ENCODE measurements at places on chromosomes 7 and 10.

- DNase-seq = no peak
Observed at GRCh38 chr7:100649826-100650565, 6.3 kb downstream of the ACTL6B start.

DNA sequence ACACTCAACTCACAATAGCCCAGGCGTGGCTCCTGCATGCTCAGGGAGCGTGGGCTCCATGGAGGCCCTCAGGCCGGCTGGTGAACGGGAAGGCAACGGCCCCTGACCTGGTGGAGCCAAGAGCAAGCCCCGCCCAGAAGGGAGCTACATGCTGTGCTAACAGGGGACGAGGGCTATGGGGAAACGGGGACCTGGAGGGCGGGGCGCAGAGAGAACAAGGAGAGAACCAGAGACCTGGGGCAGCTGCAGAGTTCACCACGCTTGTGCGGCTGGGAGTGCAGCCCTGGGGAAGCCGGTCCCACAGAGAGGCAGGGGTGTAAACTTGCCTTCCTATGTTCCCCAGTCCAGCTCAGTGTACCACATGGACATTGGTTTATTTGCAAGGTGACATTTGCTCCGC, 69.2 kb upstream of the PPP2R2D start:
- DNase-seq = no peak

GRCh38 chr7:103710247-103710646, 264.2 kb upstream of the SLC26A5 start:
- no peak for DNase-seq

GRCh38 chr10:116721547-116722392, 20.6 kb downstream of the HSPA12A start:
- no peak for DNase-seq

- peak; percentile 23 for DNase-seq
Observed at GRCh38 chr7:2477447-2478398, 1.5 kb upstream of the GRIFIN start.

DNA sequence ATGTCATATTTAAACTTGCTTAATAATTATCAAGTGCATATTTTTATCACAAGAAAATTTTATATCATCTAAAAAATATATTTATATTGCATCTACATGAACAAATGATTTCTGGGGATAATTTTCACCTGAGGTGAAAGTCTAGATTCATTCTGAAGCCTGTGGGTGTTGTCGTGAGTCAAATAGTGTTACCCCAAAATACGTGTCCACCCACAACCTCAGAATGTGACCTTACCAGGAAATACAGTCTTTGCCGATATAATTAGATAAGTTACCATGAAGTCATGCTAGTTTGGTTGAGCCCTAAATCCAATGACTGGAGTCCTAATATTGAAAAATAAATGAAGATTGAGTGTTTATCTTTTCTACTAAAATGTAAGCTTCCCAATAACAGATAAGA, 203.0 kb upstream of the MDFIC start:
- DNase-seq = no peak

DNA sequence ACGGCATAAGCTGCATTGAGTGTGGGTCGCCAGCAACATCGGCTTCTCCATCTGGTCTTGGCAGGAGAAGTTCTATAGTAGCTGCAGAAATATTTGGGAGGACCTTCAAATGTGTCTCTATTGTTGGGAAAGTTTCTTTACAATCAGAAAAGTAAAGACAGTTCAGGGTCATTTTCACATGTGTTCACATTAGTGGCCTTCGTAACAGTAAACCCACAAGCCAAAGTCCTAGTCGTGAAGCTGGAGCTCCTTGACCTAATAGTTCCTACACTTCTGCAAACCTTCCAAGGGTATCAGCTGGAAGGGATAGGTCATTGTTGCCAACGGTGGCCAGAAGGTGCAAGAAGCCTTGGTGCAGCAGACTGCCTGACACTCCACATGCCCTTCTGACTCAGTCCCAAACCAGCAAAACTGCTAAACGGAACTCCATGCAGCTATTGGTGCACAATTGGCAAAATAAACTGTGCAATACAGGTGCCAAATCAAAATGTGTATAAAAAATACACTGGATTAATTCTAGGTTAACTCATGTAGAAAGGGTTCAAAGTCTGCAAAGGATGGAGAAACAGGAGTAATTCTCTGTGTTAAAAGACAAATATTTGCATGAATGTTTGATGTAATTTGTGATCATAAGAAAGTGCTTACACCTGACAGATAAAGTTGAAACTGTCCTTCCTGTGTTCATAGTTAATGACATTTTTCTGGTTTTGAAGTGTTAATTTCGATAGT, 102.8 kb upstream of the EGFR start:
- DNase-seq = no peak

- no peak for DNase-seq
Observed at GRCh38 chr7:130904792-130905191, 170.8 kb upstream of the KLF14 start.

GRCh38 chr7:140206616-140207389, 30.0 kb upstream of the KDM7A start:
- no peak for DNase-seq

DNA sequence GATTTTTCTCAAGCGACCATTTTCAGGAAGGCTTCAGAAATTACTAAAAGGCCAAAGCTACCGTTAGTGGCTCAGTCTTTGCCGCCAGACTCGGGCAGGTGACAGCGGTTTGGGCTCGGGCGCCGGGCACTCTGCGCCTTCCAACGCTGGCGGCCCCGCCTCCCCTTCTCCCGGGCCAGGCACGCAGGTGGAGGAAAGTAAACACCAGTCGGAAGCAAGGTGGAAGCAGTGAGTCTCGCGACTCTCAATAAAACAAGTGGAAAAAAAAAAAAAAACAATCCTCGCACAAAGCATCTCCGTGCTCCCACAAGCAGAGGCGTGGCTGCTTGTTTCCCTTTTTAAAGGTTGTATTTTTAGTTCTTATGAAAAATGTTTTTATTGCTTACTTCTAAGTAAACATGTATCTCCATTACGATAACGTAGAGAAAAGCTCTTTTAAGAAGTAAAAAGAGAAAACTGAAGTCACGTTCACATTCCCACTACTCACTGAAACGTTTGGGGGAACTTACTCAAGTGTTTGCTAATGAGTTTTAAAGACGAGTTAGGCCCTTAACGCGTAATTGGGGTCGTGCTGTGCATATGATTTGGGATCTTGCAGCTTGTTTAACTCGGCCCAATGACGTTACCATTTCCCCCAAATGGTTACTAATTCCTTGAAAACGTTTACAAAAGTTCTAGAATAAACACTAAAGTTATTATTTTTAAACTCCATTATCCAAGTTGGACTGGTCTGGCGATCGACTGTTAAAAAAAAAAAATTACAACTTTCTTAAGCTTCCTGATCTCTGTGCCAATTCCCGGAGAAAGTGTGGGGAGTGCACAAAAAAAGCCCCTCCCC, 864 bp downstream of the CDCA7L start:
- DNase-seq = no peak

DNA sequence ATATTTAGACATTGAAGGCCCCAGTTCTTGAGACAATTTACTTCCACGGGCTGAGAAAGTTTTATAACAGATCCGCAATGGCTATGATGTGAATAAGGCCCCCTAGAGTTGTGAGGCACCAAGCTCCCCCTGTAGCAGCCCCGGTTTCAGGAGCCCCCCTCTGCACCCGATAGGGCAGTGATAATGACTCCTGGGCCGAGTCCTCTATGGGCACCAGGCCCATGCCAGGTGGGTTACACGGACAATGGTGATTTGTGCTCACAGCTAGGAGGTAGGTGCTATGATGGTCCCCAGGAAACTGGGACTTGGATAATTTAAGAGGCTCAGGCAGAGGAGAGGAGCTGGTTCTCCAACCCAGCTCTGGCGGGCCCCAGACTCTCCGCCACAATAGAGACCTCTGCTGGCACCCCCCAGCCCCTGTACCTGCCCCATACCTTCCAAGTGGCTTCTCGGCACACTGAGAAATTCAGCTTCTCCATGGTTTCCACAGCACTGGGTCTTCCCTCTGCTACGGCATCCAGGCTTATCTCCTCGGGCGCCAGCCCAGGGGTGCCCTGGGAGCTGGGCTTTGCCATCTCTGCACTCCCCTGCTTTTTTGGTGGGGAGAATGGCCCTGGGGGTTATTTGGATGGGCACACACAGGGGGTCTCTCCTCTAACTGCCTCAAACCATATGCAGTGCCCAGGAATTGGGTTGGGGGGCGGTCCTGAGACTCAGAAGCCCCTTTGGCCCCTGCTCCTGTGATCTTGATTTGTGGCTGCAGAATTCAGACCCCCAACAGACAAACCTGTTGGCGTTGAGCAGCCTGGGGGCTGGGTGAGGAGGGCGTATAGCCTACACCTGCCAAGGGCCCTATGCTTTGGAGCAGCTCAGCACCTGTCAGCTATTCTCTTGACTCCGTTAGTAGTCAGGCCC, 12.2 kb upstream of the KCP start:
- no peak for DNase-seq

DNA sequence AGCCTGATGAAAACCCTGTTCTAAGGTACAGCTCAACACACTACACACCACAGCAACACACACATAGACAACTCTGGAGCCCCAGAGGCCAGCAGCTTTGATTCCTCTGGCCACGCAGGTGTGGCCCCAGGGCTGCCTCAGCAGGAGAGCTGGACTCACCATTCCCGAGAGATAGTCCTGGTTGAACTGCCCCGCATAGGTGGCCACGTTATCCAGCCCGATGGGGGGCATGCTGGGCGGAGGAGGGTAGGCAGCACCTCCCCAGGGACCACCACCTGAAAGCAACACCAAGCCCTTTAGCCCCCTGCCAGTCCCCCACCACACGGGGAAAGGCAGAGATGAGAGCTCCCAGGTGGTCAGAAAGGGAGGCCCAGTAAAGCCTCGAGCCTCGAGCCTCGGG, 34.7 kb downstream of the ANXA11 start:
- no peak for DNase-seq

DNA sequence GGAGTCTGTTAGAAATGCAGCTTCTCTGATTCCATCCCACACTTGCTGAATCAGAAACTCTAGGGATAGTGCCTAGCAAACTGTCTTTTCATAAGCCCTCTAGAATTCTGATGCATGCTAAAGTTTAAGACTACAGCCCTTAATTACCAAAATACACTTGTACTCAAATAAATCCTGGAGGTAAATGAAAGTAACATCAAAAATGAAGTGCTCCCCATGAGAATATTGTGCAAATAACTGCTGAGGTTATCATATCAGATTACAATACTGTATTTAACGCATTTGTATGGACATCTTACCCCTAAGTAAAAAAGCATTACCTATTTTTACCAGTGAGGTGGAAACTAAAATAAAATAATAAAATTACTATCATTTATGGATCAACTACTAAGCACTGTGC, 104.7 kb downstream of the CHCHD3 start:
- no peak for DNase-seq

- DNase-seq = no peak
Observed at GRCh38 chr7:165661-166337, 26.6 kb upstream of the FAM20C start.

- DNase-seq = no peak
Observed at GRCh38 chr10:76868098-76868977, 769.3 kb downstream of the KCNMA1 start.

- no peak for DNase-seq
Observed at GRCh38 chr10:101843032-101844021, at the start of gene KCNIP2. KCNIP2 (minus strand) TSS chr10:101843800; CDS start chr10:101843568, 232 bp downstream.

- no peak for DNase-seq
Observed at GRCh38 chr10:12729885-12730284, 271.6 kb downstream of the CCDC3 start.

- DNase-seq = no peak
Observed at GRCh38 chr7:127912901-127913300, 118.3 kb downstream of the LRRC4 start.

- DNase-seq = no peak
Observed at GRCh38 chr10:63446716-63447440, 18.9 kb downstream of the JMJD1C start.

All from C1 segment of cervical spinal cord (tissue), 14 donors.